ENCODE measurements at places on chromosomes 13 and 19.

GRCh38 chr13:47837104-47837880, 163.8 kb downstream of the SUCLA2 start:
- DNase-seq, result no peak

DNA sequence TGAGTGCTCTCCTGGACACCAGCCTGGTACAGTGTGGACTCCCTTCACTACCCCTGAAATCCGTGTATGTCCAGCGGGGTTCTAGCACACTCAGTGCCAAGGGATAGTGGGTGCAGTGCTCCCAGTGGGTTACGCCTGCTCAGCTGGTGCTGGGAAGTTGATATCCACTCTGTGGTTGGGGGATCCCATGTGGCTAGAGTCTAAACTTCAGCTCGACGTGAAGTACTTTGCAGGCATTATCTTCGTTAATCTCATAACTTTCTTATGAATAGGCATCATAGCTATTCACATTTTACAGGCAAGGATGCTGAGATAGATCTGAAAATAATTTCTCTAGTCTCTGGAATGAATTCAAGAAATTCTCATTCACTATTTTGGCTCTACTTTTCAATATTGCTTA, 433.2 kb upstream of the HTR2A start:
- DNase-seq, result no peak

DNA sequence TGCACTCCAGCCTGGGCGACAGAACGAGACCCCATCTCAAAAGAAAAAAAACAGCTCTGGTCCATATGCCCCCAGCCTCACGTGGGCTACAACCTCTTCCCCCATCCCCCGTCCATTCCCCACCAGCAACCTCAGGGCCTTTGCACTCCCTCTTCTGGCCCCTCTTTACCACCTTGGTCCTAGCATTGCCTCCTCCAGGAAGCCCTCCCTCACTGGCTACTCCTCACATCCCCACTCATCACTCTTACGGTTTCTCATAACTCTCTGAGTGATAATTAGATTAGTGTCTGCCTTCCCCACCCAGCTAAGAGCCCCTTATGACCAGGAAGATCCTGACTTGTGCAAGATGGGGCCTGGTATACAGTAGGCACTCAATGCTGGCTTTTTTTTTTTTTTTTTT, 30.8 kb downstream of the IL12RB1 start:
- DNase-seq, result no peak

GRCh38 chr19:19025861-19026260, 7.5 kb downstream of the SUGP2 start:
- DNase-seq, result no peak

DNA sequence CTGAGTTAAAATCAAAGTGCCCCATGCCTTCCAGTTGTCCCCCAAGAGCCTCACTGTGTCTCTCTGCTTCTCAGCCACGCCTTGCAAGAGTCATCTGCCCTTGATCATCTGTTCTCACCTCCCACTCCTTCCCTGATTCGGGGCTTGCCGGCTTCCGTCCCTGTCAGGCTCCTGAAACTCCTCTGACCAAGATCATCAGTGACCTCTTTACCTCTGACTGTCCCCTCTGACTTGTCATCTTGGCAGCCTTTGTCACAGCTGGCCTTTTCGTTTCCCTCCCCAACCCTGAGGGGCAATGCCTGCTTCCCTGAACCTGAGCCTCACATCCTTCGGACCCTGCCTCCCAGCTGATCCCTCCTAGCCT, 66.3 kb downstream of the MAP4K1 start:
- DNase-seq, result peak; percentile 53

DNA sequence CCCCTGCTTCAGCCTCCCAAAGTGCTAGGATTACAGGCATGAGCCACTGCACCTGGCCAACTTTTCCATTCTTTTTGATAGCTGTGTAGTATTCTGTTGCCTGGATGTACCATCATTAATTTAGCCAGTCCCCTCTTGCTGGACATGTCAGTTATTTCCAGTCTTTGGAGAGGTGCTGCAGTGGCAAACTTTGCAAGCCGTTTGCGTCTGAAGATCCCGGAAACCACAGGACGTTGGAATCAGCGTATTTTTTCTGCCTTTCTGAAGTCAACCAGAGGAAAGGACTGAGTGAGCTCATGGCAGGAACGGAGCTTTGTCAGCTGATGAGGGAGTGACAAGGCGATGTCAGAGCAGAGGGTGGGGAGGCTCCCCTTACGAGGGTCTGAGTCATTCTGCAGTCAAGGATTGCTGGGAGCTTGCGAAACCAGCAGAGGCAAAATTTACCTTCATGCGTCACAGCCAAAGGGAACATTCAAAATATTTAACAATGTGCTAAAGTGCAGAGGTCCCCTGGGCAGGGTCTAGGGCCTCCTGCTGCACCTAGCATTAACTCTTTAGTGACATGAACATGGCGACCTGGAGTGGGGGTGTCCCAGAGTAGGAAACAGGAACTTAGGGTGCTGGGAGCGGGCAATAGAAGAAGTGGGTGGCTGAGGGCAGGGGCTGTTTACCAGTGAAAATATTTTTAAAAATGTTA, 5.6 kb downstream of the C5AR1 start:
- DNase-seq, result no peak

GRCh38 chr19:38819231-38819920, 6.6 kb upstream of the LGALS4 start:
- no peak for DNase-seq

DNA sequence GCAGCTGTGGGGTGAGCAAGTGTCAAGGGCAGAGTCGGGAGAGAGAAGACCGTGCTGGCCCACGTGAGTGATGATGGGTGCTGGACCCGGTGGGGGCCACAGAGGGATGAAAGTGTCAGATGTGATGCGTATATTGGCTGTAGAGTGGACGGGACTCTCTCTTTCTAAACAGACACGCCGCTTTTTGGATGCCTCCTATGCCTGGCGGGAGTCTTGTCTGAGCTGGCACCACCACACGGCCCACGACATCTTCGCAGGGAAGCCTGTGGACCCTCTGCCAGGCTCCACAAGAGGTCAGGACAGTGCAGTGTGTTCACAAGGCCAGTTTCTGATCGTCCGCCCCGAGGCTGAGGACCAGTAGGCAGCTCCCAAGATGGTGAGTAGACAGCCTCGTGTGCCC, 12.9 kb upstream of the MRI1 start:
- DNase-seq, result no peak

DNA sequence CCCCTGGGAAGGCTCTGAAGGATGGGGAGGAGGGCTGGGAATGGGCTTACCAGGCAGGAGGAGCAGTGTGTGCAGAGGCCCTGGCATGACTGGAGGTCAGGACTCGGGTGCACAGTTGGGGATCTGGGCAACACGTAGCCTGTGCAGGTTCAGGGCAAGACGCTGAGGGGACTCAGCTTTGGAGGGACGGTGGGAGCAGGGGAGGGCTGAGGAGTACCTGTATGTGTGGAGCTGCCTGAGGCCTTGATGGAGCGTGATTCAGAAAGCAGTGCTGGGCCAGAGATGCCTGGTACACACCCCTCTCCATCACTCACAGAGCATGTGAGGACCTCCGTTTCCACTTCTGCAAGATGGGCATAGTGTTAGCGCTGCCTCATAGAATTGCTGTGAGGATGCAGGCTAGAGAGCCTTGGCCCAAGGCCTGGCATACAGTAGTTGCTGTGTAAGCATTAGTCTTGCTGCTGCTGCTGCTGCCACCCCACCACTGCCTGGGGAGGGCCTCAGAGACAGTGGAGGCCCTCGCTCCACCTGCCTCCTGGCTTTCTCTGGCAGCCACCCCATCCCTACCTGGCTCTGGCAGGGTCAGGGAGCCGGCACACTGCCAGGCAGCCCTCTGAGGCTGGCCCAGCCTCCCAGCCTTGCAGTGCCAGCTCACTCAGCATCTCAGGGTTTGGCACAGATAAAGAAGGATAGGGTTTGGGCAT, 2.4 kb downstream of the PAK4 start:
- no peak for DNase-seq

- no peak for DNase-seq
Observed at GRCh38 chr13:112756967-112757758, 67.3 kb downstream of the ATP11A start.

DNA sequence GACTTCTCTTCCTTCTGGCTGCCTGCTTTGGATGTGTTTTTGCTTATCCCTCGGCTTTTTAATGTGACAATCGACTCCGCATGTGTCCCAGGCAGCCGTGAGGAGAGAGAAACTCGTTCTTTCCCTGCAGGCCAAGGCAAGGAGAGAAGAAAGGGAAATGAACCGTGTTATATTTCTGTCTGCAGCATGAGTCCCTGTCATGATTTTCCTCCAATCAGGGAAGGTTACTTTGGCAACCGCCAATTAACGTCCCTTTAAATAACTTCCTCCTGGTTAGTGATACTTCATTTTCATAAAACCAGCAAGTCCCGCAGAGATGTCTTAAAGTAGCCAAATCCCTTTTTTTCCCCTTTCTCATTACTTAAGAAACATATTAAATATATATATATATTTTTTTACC, 42.6 kb downstream of the RFC3 start:
- DNase-seq, result no peak

DNA sequence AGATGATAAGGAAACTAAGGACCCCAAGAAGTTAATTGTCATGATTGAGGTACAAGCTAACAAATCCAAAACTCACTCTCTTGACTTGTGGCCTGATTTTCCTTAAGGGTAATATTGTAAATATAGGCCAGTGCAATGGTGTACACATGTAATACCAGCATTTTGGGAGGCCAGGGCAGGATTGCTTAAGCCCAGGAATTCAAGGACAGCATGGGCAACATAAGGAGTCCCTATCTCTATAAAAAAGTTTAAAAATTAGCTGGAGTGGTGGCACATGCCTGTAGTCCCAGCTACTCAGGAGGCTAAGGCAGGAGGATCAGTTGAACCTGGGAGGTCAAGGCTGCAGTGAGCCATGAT, 28.7 kb upstream of the GARRE1 start:
- no peak for DNase-seq

DNA sequence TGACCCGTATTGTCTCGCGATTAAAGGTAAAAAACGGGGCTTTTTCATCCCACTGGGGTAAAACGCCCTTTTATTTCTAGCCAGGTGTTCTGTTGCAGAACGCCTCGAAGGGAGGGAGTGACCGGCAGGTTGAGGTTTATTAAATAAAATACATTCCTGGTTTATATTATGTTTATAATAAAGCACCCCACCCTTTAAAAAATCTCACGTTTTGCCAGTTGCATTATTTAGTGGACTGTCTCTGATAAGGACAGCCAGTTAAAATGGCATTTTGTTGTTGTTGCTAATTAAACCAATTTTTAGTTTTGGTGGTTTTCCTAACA, 25.1 kb upstream of the ZNF850 start:
- DNase-seq, result no peak

GRCh38 chr13:106028911-106029310, 506.6 kb downstream of the EFNB2 start:
- no peak for DNase-seq

DNA sequence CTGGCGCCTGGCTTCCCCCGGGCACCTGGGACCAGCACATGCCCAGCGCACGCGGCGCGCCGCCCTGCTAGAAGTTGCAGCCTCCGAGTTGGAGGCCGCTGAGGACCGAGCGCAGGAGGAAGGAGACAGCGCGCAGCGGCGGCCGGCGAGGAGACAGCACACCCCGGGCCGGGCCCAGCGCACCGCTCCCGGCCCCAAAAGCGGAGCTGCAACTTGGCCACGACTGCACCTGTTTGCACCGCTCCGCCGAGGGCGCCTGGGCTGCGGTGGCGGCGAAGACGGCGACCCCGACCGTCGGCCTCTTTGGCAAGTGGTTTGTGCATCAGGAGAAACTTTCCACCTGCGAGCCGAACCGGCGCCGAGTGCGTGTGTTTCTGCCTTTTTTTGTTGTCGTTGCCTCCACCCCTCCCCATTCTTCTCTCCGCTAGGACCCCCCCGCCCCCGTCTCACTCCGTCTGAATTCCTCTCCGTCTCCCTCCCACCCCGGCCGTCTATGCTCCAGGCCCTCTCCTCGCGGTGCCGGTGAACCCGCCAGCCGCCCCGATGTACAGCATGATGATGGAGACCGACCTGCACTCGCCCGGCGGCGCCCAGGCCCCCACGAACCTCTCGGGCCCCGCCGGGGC, at the start of gene SOX1:
TSS of gene SOX1 (plus strand) at position 34 of the 626 bp plus-strand sequence. CDS start at position 544, 510 bp downstream.
- DNase-seq, result no peak

- DNase-seq, result no peak
Observed at GRCh38 chr13:20438801-20439200, 86.9 kb downstream of the CRYL1 start.

DNA sequence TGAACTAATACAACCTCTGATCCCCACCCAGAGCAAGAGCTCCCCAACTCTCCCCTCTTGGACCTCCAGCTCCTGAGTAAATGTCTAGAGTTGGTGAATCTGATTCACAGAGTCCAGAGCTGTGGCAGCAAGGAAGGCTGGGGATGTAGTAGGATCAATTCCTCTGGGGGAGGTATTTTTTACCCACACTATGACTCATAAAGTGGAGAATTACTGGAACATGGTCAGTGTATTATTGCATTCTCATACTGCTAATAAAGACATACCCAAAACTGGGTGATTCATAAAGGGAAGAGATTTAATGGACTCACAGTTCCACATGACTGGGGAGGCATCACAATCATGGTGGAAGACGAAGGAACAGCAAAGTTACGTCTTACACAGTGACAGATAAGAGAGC, 496.7 kb downstream of the EFNB2 start:
- no peak for DNase-seq

- no peak for DNase-seq
Observed at GRCh38 chr13:21478881-21479808, 20.0 kb upstream of the ZDHHC20 start.

DNA sequence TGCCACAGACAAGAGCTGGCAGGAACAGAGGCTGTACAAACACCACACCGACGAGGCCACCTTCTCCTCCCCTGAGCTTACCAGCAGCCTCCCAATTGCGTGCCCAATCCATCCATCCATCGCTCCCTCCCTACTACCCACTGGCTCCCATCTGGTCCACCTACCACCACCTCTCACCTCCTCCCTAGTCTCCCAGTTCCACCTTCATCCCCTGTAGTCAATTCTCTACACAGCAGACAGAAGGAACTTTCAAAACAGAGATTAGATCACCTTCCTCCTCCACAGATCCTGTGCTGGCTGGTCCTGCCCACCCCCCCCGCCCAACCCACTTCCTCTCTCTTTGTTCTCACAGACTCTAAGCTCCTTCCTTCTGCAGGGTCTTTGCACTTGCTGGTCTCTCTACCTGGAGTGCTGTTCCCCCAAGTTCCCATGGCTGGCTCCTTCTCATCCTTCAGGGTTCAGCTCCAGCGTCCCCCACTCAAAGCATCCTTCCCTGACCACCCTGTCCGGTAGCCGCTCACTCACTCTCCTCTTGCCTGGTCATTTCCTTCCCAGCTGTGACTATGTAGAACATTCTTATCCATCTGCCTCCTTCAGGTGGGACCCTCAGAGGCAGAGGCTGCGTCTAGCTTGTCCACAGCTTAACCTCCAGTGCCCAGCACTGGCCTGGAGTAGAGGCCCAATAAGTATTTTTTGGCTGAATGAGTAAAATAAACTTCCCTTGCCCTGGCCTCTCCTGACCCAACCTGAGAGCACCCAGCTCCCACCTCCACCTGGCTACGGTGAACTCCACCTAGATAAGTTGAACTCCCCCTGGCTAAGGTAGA, 23.0 kb downstream of the PIN1 start:
- no peak for DNase-seq

All from stimulated activated CD8-positive, alpha-beta memory T cell treated with anti-CD3 and anti-CD28 coated beads, Interleukin-2, amount 100 ng/mL, for 48 hours (primary cell).